Effector memory CD8-positive, alpha-beta T cell (primary cell): ENCODE measurements at places on chromosomes 6 and 20.
A peak's percentile ranks its signal among the peaks of the same experiment; 100 is the strongest.

DNA sequence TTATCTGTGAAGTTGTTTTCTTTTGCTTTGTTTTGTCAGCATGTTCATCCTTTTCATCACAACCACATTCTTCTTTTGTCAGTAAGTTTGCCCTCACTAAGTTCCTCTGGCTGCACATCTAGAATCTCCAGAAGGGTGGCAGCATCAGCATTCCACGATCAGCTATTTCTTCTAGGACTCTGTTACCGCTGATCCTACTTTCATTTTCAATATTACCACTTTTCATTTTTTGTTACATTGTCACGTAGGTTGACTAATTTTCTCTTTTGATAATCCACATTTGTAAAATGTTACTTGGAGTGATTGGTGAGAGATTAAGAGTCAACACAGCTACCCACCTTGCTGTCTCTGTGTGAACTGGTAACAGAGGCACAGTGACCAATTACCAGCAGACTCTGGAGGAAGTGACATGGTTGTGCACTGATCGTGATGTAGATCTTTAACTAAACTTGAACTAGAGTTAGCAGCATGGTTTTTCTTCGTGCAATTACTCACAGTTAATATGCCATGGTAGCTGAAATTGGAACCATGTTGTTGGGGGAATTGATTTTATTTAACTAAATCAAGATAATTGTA, 307.9 kb upstream of the SLC35B3 start:
- H3K36me3 ChIP-seq: no peaks in the 10 kb centered on the region
- no peaks in the 10 kb centered on the region for H3K27me3 ChIP-seq
- DNase-seq: no peak
- no peak overlapping the region for H3K27ac ChIP-seq

DNA sequence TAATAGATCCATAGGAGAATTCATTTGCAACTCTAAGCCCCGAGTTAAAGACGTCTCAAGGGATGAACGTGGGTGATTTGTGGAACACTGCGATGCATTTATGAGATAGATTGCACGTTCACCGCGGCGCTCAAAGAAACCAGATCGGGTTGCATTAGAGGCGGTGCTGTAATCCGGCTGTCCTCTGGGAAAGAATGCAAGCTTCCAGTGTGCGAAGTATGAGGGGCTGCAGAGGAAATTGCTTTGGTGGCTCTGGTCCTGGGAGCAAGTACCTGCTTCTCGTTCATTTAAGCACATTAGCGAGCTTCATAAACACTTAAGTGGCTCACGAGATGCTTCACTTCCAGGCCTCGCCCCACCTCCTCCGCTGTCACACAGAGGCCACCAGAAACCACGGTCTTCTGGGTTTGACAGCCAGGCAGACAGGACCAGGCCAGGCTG, 182.3 kb downstream of the CDH4 start:
- H3K27me3 ChIP-seq: no peaks in the 10 kb centered on the region
- H3K27ac ChIP-seq: no peak overlapping the region
- H3K4me1 ChIP-seq: peaks cover 2% of the 10 kb centered on the region
- H3K4me3 ChIP-seq: no peak overlapping the region
- H3K36me3 ChIP-seq: no peaks in the 10 kb centered on the region
- DNase-seq: no peak

DNA sequence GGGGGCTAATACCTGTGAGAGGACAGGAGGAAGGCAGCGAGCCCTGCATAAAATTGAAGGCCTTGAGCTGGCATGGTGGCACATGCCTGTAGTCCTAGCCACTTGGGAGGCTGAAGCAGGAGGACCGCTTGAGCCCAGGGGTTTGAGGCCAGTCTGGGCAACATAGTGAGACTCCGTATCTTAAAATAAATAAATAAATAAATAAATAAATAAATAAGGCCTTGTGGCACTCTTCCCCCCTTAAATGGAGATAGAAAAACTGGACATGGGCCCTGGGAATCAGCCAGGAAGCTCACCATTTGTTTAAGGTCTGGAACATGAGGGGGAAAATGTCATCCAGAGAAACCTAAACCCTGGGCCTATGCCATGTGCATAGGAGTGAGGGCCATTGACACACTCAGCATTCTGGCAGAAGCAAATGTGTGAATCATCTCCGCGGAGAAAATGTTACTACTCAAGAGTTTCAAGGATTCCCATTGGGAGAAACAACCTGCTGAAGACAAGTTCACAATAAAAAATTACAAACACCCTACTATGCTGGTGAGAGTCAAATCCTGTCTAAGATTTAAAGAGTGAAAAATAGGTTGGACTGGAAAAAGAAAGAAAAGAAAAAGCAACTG, 51.9 kb upstream of the UBR2 start:
- no peak overlapping the region for H3K27ac ChIP-seq
- no peaks in the 10 kb centered on the region for H3K36me3 ChIP-seq
- H3K27me3 ChIP-seq: no peaks in the 10 kb centered on the region
- H3K4me1 ChIP-seq: no peaks in the 10 kb centered on the region
- H3K4me3 ChIP-seq: no peak overlapping the region
- DNase-seq: no peak

DNA sequence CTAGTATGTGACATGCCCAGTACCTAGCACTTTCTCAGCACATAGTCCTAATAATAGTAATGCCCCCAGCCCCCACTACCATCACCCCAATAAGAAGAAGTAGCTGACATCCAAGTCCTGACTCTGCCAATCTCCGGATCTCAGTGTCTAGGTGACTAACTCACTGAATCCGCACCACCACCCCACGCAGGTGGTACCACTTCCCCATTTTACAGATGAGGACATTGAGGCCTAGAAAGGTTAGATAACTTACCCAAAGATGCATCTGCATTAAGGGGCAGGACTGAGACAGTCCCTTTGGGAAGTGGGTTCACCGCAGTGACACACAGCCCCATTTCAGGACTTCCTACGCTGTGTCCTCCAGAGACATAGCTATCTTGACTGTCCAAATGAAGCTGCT, 241.2 kb downstream of the TFAP2C start:
- H3K27ac ChIP-seq: no peak overlapping the region
- no peaks in the 10 kb centered on the region for H3K27me3 ChIP-seq
- H3K36me3 ChIP-seq: no peaks in the 10 kb centered on the region
- no peak overlapping the region for H3K4me3 ChIP-seq
- no peaks in the 10 kb centered on the region for H3K4me1 ChIP-seq

DNA sequence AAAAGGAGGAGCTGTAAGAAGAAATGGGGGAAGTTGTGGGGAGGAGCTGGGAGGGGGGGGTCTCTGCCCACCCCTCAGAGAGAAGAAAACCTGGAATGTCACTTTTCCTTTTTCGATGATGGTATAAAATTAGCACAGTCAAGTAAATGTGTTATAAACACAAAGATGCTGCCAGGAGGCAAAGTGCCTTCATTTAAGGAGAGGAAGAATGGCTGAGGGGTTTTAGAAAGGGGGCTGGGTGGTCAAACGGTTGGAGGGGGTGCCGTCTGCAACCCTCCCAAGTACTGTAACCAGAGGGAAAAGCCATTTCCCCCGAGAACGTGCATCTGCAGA, 25.0 kb downstream of the PMEPA1 start:
- H3K27me3 ChIP-seq: peaks cover 56% of the 10 kb centered on the region
- H3K36me3 ChIP-seq: peaks cover 3% of the 10 kb centered on the region
- no peak overlapping the region for H3K4me3 ChIP-seq
- peaks cover 14% of the 10 kb centered on the region for H3K4me1 ChIP-seq
- no peak overlapping the region for H3K27ac ChIP-seq

DNA sequence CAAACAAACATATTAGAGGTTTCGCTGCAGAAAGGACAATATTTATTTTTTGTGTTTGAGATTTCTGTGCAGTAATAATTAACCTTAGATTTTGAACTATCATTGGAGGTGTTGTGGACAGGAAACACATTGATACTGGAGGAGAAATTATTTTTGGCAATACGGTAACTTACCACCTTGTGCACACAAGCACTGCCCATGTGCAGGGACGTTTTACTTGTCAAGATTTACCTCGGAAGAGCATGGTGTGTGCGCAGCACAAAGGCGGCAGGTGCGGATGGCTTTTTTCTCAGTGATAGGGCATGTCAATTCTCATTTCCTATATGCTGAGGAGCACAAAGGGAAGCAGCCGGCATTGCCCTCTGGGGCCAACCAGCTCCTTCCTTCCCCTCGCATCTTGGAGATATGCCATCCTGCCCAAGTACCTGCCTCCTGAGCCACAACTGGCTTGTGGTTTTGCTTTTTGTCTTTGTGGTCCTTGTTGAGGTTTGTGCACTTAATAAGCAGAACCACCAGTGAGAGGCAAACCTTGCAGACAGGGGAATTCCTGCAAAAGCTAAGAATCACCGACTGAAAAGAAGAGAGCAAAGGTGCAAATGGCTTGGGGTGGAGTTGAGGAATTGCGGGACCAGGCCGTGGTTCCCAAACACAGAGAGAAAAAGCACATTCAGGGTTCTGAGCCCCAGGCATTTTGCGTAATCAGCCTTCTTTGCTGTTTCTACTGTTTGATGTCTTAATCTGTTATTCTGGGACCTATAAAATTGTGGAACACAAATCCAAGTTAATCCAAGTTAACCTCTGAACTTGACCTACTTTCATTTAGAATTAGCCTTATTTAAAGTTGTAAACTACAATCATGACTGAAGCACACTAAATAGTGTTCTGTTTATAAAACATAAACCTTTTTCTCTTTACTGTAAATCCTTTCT, 21.9 kb downstream of the SAMD5 start:
- no peak for DNase-seq
- H3K4me1 ChIP-seq: no peaks in the 10 kb centered on the region
- no peak overlapping the region for H3K4me3 ChIP-seq
- no peak overlapping the region for H3K27ac ChIP-seq
- no peaks in the 10 kb centered on the region for H3K36me3 ChIP-seq
- peaks cover 35% of the 10 kb centered on the region for H3K27me3 ChIP-seq

DNA sequence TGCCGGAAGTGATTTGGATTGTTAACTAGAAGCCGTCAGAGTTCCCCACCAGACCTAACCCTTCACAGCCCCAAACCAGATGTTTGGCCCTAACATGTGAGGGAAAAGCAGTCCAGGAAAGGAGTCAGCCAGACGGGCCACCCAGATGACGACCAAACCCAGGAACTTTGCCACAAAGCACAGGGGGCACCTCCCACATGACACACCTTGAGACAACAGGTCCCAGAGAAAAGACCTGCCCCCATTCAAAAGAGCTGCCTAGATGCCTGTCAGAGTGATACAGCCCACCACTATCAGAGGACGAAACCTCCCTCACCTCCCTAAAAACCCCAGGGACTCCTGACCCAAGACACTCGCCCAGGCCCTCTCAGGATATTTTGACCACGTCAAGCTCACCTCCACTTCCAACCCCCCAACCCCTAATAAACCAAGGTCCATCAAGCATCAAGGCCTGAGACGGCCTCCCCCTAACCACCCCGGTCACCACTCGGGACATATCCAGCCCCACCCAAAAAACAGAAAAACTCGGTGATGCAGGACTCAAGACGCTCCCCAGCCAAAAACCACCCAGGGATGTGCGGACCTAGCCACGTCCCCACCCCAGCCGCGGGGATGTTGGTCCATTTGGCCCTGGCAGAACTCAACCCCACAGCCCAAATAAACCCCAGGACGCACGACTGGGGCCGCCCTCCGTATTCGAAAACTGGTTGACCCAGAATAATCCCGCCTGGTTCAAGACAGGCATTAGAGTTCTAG, 662 bp downstream of the ZNF343 start:
- peak overlapping the region; percentile 94 for H3K27ac ChIP-seq
- H3K4me1 ChIP-seq: peaks cover 22% of the 10 kb centered on the region
- H3K27me3 ChIP-seq: peaks cover 14% of the 10 kb centered on the region
- peaks cover 4% of the 10 kb centered on the region for H3K36me3 ChIP-seq

DNA sequence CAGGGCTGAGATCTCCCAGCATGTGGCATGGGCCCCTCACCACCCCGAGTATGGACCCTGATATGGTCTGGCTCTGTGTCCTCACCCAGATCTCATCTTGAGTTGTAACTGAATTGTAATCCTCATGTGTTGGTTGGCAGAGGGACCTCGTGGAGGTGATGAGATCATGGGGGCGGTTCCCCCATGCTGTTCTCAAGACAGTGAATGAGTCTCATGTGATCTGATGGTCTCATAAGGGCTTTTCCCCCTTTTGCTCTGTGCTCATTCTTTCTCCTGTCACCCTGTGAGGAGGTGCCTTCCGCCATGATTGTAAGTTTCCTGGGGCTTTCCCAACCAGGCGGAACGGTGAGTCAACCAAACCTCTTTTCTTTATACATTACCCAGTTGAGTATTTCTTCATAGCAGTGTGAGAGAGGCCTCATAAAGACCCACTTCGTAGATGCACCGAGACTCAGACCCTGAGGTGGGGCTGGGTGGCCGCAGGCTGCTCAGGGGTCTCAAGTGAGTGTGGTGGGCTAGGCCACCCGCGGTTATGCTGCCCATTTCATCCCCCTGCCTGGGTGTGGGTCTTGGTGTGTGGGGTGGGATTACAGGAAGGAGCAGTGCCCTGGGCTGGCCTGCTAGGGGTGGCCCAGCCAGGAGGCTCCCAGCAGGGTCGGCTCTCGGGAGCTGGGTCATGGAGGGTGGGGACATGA, 26.2 kb upstream of the GATA5 start:
- peak overlapping the region; percentile 30 for H3K27ac ChIP-seq
- peak; percentile 20 for DNase-seq
- no peaks in the 10 kb centered on the region for H3K27me3 ChIP-seq

DNA sequence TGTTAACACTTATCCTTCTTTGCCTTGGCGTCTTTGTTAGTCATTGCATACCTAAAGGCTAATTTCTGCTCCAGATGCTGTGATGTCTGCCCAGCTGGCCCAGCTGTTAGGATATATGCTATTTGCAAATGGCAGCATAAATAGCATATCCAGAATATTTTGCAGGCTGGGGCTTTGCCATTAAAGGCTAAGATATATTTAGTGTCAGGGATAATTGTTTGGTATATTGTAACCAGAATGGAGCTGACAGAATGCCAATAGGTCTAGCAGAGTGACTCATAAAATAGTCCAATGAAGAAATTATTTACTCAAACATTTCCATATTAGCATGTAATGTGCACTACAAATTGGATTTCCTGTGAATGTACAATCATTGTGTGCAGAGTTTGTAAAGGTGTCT, 584.1 kb upstream of the FLRT3 start:
- H3K27me3 ChIP-seq: no peaks in the 10 kb centered on the region
- H3K27ac ChIP-seq: no peak overlapping the region
- H3K4me1 ChIP-seq: peaks cover 1% of the 10 kb centered on the region
- no peak for DNase-seq
- H3K36me3 ChIP-seq: no peaks in the 10 kb centered on the region
- H3K4me3 ChIP-seq: no peak overlapping the region

- no peak overlapping the region for H3K27ac ChIP-seq
- no peak for DNase-seq
- peaks cover 25% of the 10 kb centered on the region for H3K4me1 ChIP-seq
Measured at GRCh38 chr20:25353747-25354705, 36.6 kb downstream of the ABHD12 start.
